Activated T-cell treated with anti-CD3 and anti-CD28 coated beads, Interleukin-2, amount 50 U/mL, for 72 hours (primary cell): ENCODE measurements at places on chromosomes 5 and 9. TPM values are rescaled to one million over a fixed set of nuclear protein-coding genes. Genes with fewer than 3 reads are reported as not detected.

DNA sequence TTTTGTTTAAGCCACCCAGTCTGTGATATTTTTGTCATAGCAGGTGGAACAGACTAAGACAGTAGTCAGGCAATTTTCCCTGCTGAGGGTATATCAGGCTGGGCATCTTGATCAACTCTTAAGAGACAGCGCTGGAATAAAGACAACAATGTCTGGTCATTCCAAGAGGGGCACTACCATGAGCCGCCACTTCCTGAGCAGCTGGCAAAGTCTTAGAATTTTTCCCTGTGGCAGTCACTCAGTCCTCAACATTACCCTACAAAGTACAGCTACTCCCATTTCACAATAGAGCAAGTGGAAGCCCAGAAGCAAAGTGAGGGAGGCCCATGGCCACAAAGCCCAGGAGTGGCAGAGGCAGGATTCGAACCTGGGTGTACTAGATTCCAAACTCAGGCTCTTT, 74.8 kb downstream of the SH3PXD2B start:
- H3K27me3 ChIP-seq = peaks cover 3% of the 10 kb centered on the region
- no peaks in the 10 kb centered on the region for H3K36me3 ChIP-seq
- peaks cover 4% of the 10 kb centered on the region for H3K4me1 ChIP-seq

- no peaks in the 10 kb centered on the region for H3K4me1 ChIP-seq
- DNase-seq = no peak
- no peak overlapping the region for H3K4me3 ChIP-seq
- H3K27ac ChIP-seq = no peak overlapping the region
- H3K27me3 ChIP-seq = peaks cover 8% of the 10 kb centered on the region
Measured at GRCh38 chr5:111043712-111044506, 27.6 kb upstream of the TSLP start.

DNA sequence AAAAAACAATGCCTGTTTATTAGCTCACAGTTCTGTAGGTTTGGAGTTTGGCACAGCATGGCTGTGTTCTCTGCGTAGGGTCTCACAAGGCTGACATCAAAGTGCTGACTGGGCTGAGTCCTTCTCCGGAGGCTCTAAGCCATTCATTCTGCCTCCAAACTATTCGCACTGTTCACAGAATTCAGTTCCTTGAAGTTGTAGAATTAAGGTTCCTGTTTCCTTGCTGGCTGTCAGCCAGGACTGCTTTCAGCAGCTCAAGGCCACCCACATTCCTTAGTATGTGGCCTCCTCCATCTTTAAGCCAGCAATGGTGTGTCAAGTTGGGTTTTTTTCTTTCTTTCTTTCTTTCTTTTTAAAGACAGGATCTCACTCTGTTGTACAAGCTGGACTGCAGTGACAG, 161.9 kb downstream of the CDH6 start:
- H3K4me3 ChIP-seq = no peak overlapping the region
- H3K27ac ChIP-seq = no peak overlapping the region
- peaks cover 21% of the 10 kb centered on the region for H3K27me3 ChIP-seq

DNA sequence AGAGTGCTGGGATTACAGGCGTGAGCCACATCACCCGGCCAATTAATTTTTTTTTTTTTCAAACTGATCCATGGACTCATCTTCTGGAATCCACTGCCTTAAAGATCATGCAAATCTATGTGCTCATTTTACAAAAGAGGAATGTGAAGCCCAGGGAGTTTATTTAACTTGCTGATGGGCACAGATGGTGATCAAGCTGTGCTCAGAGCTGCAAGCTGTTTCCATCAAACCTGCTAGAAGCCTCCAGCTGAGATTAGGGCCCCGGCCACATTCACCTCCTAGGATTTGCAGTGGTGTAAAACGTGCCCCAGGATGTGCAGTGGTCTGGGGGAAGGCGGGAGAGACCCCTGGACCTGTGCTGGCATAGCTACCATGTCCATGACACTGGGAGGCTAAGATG, 56.1 kb upstream of the TUT7 start:
- DNase-seq = no peak
- peaks cover 33% of the 10 kb centered on the region for H3K4me1 ChIP-seq
- no peak overlapping the region for H3K27ac ChIP-seq
- H3K4me3 ChIP-seq = no peak overlapping the region

- no peaks in the 10 kb centered on the region for H3K4me1 ChIP-seq
- H3K27ac ChIP-seq = no peak overlapping the region
- DNase-seq = no peak
- no peaks in the 10 kb centered on the region for H3K36me3 ChIP-seq
- no peaks in the 10 kb centered on the region for H3K27me3 ChIP-seq
- no peak overlapping the region for H3K4me3 ChIP-seq
Measured at GRCh38 chr9:13555989-13556500, 276.6 kb upstream of the MPDZ start.

DNA sequence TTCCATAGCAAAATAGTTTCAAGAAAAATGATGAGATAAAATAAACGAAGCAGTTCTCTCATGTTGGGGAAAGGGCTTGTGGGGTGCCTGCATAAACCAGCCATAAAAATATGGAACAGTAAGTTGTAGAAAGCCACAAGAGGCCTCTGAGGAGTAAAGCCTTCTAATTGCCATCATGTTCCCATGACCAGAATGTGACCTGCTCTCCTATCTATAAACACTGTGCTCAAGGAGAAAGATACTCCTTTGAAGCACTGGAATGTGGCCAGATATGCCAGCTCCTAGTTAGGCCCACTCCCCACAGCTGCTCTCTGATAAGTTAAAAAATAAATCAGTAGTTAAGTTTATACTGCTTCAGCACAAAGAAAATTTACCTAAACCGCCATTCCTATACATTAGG, 65.8 kb downstream of the SETX start:
- H3K27ac ChIP-seq = peak overlapping the region; percentile 75
- no peak overlapping the region for H3K4me3 ChIP-seq
- no peaks in the 10 kb centered on the region for H3K27me3 ChIP-seq
- no peak for DNase-seq

DNA sequence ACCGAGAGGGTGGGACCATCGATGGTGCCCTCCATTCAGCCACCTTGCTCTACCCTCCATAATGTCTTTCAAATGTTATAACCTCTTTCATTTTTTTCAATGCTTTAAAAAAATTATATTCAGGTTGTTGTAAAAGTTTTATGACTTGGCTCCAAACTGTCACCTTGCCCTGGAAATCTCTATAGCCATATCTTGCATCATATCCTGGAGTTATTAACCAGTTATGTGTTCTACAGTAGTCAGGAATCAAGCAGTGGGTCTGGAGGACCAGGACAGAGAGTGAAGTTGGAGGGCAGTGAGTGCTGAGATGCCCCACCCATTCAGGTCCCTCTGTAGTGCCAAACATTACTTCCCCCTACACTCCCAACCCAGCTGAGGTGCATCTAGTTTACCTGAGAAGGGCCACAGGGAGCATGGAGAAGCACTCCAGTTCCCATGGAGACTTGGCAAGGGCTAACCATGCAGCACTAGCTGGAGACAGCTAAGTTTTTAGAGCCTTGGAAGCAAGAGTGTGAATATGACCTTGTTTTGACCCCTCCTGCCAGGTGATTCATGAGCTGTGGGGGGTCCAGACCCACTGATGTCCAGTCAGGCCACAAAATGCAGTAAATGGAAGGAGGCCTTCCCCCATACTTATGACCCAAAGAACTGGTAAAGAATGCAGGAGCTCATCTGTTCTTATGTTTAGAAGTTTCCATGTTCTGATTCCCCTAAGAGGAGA, 5.5 kb downstream of the IFNA8 start:
- no peak for DNase-seq
- no peaks in the 10 kb centered on the region for H3K36me3 ChIP-seq
- no peaks in the 10 kb centered on the region for H3K4me1 ChIP-seq

DNA sequence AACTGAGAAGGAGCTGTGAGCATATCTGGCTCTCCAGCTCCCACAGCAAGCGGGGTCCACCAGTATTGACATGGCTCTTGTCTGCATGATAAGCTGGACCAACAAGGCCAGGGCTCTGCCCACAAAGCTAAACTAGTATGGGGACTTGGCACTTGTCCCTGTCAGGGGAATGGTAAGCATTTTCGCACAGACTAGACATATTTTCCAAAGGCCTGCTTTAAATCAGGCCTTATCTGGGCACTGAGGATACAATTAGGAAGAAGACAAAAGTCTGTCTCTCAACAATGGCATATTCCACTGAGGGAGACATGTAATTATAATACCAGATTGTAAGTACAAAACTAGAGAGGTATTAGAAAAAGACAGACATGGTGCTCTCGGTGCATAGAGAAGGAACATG, 32.1 kb downstream of the CSF2 start:
- no peak overlapping the region for H3K4me3 ChIP-seq
- no peak for DNase-seq
- peaks cover 68% of the 10 kb centered on the region for H3K4me1 ChIP-seq
- H3K27me3 ChIP-seq = no peaks in the 10 kb centered on the region
- H3K36me3 ChIP-seq = peaks cover 4% of the 10 kb centered on the region

The GLIPR2 gene
- total RNA-seq = 22.7 TPM

The GLT6D1 gene
- total RNA-seq = not detected

The POC5 gene
- total RNA-seq = 27.7 TPM

The WDR31 gene
- total RNA-seq = 1.4 TPM
